ENCODE measurements at places on chromosomes 3 and 15.

DNA sequence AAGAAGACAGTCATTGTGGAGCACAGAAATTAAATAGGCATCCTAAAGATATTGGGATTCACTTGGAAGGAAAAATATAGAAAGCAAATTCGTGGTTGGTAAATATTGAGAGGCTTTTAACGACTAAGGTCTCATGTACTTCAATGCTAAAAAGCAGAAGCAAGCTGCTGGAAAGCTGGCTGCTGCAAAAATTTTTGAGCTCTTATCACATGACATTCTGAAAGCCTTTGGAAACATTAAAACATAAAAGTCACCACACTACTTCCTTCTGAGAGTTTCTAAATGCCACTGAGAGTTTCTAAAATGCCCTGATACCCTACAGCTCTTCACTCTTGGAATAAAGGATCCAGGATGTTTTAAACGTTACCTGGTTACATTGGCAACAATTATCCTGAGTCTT is 39.0 kb upstream of the CBLB start:
- DNase-seq = no peak

DNA sequence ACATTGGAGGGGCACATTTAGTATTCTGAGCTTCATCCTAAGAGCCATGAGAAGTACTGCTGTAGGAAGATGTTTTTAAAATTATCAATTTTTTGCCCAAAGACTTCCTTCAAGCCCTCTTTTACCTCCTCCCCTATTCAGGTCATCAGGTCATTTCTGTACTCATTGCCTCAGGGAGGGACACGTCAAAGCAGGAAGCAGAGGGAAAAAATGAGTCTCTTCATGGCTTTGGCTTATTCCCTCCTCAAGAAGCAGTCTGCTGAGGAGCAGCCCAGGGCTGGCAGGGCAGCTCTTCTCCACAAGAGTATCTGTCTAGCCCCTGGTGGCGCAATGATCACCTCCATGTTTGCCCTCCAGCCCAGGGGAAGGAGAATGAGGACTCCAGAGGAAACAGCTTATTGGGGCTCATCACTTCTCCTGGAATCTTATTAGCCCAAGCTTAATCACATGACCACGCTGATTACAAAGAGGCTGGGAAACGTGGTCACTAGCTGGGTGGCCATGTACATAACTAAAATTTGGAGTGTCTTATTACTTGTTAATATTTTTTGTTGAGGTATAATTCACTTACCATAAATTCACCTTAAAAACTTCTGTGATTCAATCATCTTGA is 44.2 kb upstream of the GATA2 start:
- DNase-seq = no peak

DNA sequence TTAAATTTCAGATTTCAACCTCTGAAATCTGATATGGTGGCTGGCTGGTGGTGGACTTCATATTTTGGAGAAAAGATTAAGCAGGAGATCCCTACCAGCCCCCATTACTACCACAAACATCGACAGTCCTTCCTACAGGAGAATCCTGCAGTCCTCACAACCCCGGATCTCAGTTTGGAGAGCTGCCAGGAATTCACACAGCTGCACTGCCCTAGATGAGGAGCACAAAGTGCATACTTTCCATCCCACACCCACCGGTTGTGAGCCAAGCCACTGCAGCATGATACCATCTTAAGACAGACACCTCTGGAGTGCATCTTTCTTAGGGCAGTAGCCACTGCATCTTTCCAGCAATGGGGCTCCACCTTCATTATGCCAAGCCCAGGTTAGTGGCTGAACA is 185.5 kb upstream of the GPR149 start:
- no peak for DNase-seq

DNA sequence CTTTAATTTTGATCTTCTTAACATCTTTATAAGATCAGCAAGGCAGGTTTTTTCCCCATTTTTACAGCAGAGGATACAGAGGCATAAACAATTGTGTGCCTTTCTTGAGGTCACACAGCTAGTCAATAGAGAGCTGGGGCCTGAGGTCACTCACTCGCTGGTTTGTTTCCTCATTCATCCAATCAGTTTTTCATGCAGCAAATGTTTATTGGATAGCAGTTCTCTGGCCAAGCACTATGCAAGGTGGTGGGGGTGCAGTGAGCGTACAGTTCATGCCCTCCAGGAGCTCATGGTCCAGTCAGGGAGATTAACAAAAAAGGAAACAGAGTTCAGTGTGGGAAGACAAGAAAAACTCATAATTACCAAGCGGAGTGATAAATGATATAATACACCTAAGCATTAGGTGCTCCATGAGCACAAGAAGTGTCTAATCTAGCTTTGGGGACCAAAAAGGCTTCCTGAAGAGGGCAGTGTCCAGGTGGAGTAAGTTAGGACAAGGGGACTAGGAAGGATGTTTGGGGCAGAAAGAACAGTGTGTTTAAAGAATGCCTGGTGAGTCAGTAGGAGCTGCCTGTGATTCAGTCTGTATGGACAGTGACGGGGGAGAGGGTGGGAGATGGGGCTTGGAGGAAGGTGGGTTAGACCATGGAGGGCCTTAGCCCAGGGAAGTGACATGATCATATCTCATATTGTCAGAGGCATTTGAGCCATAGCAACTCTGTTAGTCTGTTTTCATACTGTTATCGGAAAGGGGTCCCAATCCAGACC is 29.3 kb downstream of the MAP2K5 start:
- DNase-seq = no peak

DNA sequence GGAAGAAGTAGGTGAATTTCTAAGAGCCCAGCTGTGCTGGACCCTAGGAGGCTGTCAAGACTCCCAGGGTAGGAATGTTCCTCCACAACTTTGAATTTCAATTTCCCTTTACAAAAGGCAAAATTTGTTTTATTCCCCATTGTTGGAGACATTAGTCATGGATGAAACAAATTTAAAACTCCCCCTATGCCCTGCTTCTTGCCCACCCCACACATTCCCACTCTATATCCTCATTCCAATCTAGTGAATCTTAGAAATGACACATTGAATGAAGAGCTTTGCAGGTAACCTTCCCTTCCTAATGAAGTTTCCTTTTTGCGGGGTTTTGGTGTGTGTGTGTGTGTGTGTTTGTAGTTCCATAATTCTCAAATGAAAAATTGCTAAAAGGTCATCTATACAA is 72.6 kb downstream of the CCNL1 start:
- no peak for DNase-seq

- no peak for DNase-seq
Measured at GRCh38 chr15:60477916-60478565, 901 bp downstream of the ICE2 start.

- DNase-seq = no peak
Measured at GRCh38 chr15:49055630-49056029, 9.4 kb upstream of the SECISBP2L start.

DNA sequence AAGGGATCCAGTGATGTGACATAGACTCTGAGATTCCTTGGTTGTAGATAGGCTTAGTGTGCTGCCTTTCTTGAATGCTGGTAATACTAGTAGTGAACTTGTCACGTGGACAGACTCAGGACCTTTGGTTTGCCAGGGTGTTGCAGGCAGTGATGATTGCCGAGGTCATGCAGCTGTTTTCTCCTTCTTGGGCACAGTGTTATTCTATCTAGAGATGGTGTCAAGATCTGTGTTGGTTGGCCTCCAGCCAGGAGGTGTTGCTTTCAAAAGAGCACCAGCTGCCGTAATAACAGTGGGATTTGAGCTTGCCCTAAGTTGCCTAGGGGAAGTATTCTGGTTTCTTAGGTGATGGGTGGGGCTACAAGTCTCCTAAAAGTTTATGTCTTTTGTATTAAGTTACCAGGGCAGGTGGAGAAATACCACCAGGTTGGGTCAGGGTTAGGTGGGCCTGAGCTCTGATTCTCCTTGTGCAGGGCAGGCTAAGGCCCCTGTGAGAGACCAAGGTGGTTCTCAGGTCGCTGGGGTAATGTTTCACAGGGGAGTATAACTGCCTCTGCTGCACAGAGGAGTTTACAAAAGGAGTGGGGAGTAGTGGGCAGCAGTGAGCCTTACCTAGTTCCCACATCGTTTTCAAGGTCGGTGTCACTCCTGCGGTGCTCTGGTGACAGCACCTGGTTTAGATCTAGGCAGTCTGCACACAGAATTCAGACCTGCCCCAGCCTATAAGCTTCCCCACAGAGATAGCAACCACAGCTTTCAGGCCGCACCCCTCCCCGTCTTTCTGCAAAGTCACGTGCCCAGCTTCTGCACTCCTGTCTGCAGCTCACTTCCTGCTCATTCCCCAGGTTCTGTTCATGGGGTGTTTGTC is 350.3 kb downstream of the DOCK3 start:
- DNase-seq = peak; percentile 17

GRCh38 chr3:170321321-170322034 is 36.0 kb upstream of the SKIL start:
- DNase-seq = no peak

DNA sequence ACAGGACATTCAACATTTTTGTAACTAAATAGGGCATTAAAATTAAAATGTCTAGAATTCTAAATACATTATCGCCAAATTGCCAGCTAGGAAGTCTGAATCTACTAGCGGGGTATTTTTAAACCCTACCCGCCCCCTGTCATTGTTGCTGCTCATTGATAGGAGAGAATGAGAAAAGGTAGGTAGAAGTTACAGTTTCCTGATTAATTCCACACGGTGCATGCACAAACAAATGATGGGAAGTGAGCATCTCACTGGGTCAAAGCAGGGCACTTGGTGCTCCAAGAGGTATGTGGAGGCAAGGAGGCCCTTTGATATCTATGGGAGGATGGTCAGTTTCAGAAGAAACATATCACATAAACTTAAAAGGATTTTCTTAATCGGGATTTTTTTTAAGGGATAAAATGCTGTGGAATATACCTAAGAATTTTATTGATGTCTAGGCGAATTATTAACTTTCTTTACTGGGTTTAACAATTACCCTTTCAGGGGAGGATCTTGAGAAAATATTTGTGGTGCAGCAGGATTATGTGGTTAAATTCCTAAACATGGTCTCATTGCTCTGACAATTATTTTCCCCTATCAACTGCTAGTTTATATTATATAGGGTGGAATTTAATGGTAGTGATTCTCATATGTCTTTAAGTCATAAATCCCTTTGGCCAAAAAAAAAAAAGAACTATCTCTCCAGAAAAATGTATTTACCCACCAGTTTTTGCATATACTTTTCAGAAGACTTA is 236.0 kb upstream of the GOLGA6L4 start:
- no peak for DNase-seq

DNA sequence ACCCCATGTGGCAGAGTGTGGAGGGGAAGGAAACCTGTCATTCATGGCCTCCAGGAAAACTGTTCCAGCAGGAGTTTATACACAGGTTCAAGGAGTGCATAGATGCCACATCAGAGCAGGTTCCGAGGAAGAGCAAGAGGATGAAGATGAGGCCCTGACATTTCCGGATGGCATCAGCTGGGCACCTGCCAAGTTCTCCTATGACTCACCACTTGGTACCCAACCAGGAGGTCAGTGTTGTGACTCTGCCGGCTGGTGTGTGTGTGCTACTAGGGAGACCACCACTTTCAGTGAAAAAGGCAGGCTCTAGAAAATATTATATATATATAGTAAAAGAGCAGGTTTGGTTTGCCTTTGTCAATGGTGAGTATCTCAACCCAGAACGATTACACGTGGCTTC is 69.3 kb downstream of the NTRK3 start:
- no peak for DNase-seq

DNA sequence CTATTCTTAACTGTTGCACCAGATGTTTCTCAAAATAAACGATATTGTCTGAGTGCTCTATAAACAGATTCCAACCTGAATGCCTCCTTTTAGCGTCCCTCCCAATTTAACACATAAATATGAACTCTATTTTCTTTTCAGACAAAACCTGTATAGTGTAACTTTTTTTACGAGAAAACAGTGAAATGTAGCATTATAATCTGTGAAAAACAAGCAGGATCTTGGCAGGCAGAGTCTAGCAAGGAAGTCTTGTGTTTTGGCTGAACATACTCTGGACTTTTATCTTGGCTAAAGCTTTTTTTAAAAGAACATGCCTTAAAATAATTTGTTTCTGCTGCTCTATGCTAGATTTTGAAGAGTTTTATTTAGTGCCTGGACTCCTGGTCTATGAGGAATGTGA is 150.5 kb downstream of the ROBO2 start:
- DNase-seq = no peak

GRCh38 chr3:23811919-23812318 is 6.2 kb downstream of the UBE2E1 start:
- DNase-seq = no peak

GRCh38 chr15:35858707-35859106 is 312.7 kb upstream of the DPH6 start:
- DNase-seq = no peak

All from stimulated activated CD4-positive, alpha-beta T cell treated with anti-CD3 and anti-CD28 coated beads, Interleukin-1b, Interleukin-23, amount 100 ng/mL, for 1 hour (primary cell).